ENCODE measurements at places on chromosomes 6 and 20.

GRCh38 chr20:59403261-59403961 is 103.0 kb downstream of the EDN3 start:
- DNase-seq, result peak; percentile 79

- no peak for DNase-seq
These were observed 72.3 kb downstream of the CARMIL1 start for GRCh38 chr6:25351485-25351884.

GRCh38 chr6:106629859-106630163 is 433 bp downstream of the QRSL1 start:
- no peak for DNase-seq

DNA sequence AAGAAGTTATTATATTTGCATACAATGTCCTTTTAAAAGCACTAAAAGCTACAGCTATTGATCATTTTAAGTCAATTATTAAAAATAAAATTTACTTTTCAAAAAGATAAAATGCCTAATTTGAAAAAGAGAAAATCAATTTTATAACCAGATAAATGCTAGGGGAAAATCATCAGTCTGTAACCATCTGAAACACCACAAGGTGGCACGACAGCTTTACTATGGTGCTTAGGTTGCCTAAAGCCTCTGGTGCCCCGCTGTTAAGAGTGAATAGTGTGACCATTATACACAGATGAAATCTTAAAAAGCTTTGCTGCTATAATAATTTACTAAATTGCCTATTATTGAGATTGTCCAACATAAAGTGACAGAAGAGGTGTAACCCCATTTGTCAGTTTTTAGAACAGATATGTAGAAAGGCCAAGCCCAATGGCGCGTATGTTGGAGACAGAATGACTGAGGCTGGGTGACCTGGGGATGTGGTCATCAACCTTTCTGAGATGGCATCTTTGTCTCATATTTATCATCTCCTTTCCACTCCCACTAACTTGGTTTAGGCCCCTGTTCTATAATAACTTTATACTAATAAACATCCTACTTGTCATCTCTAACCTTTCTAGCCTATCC is 100.8 kb downstream of the MOXD1 start:
- DNase-seq, result no peak

DNA sequence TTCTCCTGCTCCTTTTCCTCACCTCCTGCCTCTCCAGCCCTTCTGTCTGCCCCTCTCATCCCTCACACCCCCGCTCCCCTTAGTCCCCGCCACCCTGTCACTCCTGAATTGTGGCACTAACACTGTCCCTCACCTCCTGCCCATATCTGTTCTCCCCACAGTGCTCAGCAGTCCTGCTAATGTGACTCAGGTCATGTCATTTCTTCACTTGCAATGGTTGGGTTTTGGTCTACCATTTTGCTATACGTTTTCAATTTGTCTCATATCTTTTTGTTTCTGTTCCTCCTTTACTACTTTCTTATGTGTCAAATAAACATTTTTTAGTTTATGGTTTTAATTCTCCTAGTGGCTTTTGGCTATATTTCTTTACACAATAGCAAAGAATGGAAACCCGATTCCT is 1.3 kb upstream of the HLA-B start:
- DNase-seq, result no peak
